ENCODE measurements at places on chromosomes 7 and 10.

- DNase-seq, result no peak
Measured at GRCh38 chr10:23818484-23818883, 379.6 kb downstream of the OTUD1 start.

GRCh38 chr10:82242778-82243177 is 367.8 kb downstream of the NRG3 start:
- DNase-seq, result no peak

- no peak for DNase-seq
Measured at GRCh38 chr7:155219154-155219531, 78.5 kb upstream of the INSIG1 start.

DNA sequence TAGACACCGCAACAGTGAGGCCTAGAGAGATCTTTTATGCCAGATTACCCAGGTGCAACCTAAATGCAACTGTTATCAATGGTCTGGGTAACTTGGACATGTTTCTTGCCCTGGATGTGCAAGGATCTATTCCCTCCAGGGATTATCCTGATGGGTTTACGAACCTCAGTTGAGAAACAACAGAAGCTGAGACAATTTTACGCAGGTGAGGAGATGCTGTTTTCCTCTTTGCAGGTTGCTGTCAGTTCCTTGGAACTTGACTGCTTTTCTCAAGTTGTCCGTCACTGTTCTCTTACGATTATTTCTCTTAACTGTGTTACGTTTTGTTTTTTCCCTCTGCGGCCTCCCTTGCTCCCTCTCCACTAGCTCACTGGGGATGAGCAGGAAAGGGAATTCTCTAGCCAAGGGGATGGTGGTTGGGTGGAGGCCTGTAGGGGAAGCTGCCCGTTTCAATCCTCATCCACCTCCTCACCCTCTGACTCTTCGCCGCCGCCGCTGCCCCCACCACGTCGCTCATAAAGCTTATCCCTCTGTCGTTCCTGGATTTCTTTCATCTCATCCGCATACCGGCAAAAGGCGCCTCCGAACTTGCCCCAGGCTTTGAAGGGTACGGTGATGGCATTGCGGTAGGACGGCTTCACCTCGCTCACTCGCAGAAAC is 1.2 kb downstream of the PURB start:
- DNase-seq, result no peak

GRCh38 chr7:5649641-5650040 is 131.8 kb downstream of the RNF216 start:
- DNase-seq, result no peak

GRCh38 chr7:135801877-135802276 is 53.3 kb upstream of the FAM180A start:
- no peak for DNase-seq

All from KG1 (cell line).